ENCODE measurements at places on chromosomes 2 and 18.

GRCh38 chr2:122191331-122191730, 435.9 kb downstream of the TSN start:
- DNase-seq = peak; percentile 47

GRCh38 chr2:168196764-168197180, 50.6 kb downstream of the STK39 start:
- DNase-seq = no peak

DNA sequence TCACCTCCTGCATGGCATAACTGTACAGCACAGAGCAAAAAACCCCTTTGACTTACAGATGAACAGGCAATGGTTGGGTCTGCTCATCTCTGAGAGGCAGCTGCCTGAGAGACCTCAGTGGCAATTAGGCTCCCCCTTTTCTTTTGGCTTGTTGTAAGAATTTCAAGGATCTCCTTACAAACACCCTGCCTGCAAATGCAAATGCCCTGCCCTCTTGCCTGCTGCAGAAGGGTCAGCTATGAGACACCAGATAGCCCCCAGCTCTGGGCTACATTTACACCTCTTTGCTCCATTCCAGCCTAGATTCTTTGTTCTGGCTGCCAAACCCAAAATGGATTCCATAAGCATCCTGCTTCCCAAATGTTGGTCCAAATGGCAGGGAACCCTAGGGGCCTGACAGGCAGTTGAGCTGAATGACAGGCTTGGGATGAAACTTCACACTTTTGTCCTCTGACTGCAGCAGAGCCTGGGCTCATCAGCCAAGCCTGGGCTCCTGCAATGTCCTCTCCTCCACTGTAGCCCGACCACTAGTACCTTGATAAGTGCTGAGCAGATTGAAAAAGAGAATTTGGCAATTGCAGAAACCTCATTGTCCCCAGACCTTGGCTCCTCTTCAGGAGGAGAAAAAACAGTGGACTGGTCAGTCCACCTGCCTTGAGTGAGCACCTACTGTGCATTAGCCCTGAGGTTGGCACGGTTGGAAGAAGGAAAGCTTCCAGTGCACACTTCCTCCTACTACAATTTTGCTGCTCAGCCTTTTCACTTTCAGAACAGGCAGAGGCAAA, 678.3 kb downstream of the BCL11A start:
- DNase-seq = no peak

DNA sequence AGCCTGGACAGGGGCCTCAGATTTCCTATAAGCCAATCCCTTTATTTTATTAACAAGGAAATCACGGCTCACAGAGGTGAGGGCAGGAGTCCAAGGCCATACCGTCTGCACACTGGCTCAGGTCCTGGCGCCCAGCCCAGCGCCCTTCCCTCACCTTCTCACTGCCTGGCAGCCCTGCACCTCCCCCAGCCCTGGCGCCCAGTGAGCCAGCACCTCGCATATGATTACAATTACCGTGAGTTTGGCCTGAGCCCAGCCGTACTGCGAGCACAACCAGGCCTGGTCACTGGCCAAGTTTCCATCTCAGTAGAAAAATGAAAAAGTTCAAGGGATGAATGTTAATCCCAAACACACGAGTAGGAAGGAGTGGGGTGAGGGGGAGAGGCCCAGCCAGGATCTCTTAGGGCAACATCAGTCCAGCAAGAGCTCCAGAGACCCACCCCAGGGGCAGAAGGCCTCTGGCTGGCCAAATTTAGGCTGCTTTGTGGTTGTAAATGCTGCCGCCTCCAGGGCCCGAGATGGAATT, 68.4 kb downstream of the MCFD2 start:
- DNase-seq = peak; percentile 98

GRCh38 chr18:59012815-59013705, 126.6 kb upstream of the SEC11C start:
- DNase-seq = no peak

DNA sequence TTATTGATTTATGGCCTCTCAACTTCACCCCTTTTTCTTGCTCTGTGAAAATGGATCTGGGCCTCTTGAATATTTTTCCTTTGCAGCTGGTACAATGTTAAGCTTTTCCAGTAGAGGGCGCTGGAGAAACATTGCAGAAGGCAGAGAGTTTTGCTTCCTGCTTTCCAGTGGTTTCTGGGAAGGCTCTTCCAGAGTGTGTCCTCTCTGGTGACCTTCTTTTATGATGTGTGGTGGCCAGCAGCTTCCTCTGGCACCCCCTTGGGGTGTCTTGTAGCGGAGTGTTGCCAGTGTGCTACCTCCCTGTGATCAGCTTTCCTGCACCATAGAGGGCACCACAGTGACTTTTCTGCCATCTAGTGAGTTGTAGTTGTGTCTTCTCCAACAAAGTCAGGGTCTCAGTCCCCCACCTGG, 25.4 kb upstream of the MGAT5 start:
- DNase-seq = no peak

DNA sequence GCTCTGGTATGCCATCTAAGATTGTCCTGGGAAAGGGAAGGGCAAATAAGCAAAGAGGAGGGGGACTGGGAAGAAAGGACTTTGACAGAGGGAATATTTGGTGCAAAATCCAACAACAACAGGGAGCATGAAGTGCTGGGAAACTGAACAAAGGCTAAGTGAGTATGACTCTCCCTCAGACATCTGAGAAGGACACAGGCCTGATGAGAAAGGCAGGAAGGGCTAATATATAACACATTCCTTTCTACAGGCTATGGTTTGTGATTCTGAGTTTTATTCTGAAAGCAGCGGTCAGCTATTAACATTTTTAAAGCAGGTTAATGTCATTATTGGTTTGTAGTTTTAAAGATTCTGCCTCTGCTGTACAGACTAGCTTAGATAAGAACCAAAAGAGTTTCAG, 1579.5 kb downstream of the LRP1B start:
- DNase-seq = no peak

DNA sequence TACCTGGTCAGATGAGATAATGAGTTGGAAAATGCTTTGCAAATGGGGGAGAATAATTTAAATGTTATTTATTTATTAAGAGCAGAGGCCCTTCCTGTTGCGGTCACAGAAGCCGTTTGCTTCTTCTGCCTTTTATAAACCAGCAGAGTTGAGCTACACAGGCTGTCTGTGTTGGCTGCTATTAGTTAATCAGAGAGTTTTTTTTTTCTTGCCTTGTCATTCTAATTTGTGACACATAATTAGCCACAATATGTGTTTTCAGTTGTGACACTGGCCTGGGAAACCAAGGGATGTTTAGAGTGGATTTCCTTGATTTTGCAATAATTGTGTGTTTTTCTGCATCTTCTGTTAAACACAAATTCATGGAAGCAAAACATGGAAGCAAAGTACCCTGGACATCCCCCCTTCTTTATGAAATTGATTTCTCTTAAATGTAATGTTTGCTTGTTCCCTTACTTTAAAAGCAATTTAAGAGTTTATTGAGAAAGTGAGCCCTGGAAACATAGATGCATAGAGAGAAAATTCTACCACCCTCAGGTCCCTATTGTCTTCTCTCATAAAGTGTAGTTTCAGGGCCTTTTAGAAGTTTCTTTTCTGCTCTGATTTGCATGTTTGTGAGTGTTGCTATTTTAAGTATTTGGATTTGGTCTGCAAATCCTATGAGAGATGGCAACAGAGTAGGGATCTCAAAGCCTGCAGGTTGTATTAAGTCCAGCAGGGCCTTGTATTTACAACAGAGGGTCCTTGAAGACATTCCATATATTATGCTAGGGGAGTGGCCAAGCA, 22.8 kb upstream of the IL37 start:
- DNase-seq = no peak

GRCh38 chr2:32902986-32903385, 43.8 kb upstream of the LTBP1 start:
- no peak for DNase-seq

DNA sequence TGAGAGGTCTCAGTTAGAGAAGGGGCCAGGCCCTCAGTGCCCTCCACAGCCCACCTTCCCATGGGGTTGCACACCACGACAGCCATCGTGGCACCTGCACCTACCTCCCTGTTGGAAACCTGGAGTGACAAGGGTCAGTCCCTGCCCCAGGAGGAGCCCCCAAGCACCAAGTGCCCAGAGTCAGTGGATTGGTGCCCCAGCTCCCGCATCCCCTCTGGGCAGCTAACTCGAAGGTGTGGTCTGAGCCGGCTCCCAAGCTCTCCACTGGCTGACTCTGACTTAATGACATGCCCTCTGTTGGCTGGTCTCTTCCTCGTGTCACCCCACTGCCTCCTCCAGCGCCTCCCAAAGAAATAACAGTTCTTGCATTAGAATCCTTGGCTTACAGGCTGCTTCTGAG, 116.4 kb downstream of the NDUFA10 start:
- DNase-seq = no peak

GRCh38 chr2:151391436-151391835, 18.3 kb upstream of the RIF1 start:
- no peak for DNase-seq

GRCh38 chr2:39858677-39859076, 79.6 kb upstream of the THUMPD2 start:
- no peak for DNase-seq

- peak; percentile 93 for DNase-seq
These were observed 15.0 kb downstream of the RND3 start for GRCh38 chr2:150472511-150472899.

All from GM23248 (cell line).